ENCODE measurements at places on chromosomes 2 and 18.

GRCh38 chr2:56170504-56170903 lies 13.3 kb upstream of the CCDC85A start:
- DNase-seq = no peak

GRCh38 chr18:37712776-37713175 lies 147.2 kb upstream of the CELF4 start:
- DNase-seq = no peak

GRCh38 chr2:217993817-217994463 lies 8.9 kb downstream of the TNS1 start:
- DNase-seq = no peak

GRCh38 chr2:166140932-166141331 lies 13.1 kb upstream of the SCN1A start:
- no peak for DNase-seq

DNA sequence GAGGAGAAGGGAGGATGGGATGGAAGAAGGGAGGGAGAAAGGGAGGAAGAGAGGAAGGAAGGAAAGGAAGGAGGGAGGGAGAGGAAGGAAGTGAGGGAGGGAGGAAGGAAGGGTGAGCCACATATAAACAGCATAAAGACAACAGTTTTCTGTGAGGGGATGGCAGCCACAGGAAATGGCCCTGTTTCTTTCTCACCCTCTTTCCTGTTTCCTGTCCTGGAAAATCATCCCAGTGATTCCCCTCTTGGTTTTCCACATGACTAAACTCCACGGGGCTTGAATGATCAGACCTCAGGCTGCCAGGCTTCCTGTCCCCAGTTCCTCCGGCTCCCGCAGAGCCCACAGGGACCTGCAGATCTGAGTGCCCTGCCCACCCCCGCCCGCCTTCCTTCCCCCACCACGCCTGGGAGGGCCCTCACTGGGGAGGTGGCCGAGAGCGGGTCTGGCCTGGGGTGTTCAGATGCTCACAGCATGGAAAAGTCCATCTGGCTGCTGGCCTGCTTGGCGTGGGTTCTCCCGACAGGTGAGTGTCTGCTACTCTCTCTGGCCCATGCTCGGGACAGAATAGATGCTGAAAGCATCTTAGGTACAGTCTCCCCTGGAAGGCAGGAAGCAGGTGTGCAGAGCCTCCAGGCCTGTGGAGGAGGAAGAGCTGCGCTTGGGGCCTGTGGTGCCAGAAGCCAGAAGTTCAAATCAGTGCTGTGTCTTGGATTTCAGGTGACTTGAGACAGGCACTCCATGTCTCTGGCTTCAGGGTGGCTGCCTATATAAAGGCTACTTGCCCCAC lies at the start of gene SIGLEC15:
Gene SIGLEC15 (plus strand): TSS at position 418 of the 787 bp plus-strand sequence. CDS start 54 bp downstream, at position 472.
- no peak for DNase-seq

GRCh38 chr18:56598422-56598821 lies 40.0 kb downstream of the TXNL1 start:
- DNase-seq = no peak

DNA sequence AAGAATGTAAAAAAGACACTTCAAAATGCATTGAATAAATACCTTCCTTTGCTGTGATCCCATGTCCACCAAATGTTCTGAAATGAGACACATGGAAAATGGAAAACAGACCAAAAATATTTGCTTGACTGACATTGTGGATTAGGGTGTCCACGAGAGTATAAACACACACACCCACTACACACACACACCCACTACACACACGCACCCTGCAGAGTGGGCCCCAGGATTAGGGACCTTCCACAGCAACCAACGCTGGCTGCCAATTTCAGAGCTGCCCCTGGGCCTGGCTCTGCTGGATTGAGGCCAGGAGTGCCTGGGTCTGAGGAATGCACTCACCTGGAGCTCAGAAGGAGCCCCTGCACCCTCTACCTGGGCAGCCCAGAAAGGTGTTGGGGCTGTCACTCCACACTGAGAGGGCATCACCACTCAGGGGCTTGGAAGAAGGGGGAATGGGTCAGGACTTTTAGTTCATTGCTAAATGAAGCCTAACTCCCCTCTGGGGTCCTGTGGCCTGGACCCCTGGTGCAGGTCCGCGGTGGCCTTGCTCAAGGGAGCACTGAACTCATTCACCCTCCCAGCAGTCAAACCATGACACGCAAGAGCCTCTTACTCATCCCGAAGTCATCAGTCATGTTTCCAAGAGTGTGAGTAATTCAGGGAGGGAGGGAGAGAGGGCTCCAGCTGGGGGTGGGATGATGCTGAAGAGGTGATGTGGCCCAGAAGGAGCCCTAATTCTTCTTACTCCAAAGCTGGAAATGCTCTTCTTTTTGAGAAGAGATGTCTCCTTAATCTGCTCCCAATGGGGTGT lies 50.2 kb upstream of the PLB1 start:
- no peak for DNase-seq

DNA sequence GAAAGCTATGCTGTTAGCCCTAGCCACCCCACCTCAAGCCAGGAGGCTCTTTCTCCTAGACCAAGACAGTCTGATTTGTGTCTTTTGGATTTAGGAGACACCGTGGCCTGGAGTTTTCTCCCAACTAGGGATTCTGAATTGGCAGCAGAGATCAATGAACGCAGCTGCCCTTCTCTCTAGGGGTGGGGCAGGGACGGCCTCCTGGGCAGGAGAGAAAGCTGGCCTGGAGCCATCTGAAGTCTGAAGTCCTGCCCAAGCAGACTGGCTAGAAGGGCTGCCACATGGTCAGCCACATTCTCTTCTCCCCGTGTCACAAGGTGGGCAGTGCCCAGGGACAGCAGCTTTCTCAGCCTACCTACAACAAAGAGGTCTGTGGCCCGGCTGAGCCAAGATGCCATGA lies 45.1 kb downstream of the PIEZO2 start:
- no peak for DNase-seq

DNA sequence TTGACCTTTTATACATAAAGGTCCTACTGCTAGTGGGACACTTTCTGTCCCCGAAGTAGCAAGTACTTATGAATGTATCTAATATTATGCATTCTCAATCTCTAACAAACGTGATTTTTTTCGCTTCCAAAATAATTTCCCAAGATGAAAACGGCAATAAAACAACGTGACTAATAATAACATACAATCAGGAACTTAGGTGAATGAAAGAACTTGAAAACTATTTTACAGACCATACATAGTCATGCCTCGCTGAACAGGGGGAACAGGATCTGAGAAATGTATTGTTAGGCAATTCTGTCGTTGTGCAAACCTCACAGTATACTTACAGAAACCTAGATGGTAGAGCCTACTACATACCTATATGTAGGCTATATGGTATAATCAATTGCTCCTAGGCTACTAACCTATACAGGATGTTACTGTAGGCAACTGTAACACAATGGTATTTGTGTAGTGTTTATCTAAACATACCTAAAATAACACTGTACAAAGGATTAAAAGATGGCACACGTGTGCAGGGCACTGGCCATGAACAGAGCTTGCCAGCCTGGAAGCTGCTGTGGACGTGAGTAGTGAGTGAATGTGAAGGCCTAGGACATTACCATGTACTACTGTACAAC lies 2.5 kb downstream of the RTN4 start:
- DNase-seq = no peak

- no peak for DNase-seq
Observed at GRCh38 chr2:107801498-107801897, 25.2 kb upstream of the RGPD4 start.

DNA sequence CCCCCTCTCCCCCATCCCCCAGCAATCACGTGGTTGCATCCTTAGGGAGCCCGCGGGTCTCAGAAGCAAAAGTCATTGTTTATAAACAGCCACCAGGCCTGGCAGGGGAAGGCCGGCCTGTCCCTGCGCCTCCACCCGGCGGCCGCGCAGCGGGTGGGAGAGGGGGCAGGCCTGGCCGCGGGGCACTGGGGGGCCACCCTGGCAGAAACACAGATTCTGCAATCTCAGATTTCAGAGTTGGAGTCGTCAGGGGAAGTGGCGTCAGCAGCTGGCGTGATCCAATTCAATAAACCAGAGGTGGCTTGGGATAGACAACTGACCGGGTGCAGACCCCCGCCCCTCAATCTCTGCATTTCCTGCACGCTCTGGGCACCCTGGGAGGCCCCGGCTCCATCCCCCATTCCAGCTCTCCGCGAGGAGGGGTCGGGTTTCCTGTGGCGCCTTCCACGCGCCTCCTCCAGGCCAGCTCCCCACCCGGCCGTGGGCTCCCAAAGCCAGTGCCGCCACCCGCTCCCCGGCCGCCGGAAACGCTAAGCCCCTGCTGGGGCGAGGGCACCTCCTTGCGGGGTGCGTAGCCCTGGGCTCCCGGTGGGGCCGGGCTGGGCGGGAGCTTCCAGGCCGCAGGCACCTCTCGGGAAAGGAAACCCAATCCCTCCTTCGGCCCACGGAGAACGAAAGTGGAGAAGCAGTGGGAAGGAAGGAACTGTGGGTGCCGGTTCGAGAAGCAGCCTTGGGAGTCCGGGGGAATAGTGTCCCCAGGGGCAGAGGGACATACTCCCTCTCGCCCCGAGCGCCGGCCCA lies 1.1 kb downstream of the BIN1 start:
- DNase-seq = no peak

- no peak for DNase-seq
Observed at GRCh38 chr18:29488617-29489016, 1311.7 kb upstream of the CDH2 start.

- DNase-seq = no peak
Observed at GRCh38 chr2:27133195-27133875, 1.1 kb downstream of the PREB start.

GRCh38 chr2:206095536-206096332 lies 9.8 kb upstream of the INO80D start:
- DNase-seq = no peak

GRCh38 chr2:195590199-195590860 lies 66.7 kb upstream of the SLC39A10 start:
- no peak for DNase-seq

- no peak for DNase-seq
Observed at GRCh38 chr2:163157411-163157810, 318.8 kb upstream of the KCNH7 start.

DNA sequence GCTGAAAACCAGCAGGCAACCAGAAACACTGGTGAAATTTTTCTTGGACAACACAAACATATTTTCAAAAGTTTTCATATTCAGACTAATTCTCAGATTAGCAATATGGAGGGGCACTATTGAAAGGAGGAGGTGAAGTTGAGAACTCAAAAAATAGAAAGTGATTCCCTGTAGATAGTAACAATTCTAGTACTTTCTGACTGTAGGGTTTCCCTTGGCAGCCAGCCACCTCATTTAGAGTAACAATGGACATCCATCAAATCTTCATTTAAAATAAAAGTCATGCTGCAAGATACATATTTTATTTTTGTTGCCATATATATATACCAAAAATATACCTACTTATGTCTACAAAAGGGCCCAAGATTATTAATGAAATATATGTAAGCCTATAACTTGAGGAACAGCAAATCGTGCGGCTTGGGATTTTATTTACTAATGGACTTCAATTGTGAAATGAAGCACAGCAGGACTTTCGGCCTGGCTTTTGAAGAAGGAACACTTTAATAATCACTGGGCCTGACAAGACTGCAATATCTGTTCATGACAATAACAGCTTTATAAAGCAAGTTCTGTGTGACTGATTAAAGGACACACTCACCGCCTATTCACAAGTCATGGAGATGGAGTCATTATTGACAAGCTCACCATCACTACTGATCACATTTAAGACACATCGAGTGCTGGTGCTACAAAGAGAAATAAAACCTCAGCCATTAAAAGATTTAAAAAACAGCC lies 6.8 kb upstream of the NR4A2 start:
- no peak for DNase-seq

- DNase-seq = no peak
Observed at GRCh38 chr18:37668971-37669747, 103.6 kb upstream of the CELF4 start.

DNA sequence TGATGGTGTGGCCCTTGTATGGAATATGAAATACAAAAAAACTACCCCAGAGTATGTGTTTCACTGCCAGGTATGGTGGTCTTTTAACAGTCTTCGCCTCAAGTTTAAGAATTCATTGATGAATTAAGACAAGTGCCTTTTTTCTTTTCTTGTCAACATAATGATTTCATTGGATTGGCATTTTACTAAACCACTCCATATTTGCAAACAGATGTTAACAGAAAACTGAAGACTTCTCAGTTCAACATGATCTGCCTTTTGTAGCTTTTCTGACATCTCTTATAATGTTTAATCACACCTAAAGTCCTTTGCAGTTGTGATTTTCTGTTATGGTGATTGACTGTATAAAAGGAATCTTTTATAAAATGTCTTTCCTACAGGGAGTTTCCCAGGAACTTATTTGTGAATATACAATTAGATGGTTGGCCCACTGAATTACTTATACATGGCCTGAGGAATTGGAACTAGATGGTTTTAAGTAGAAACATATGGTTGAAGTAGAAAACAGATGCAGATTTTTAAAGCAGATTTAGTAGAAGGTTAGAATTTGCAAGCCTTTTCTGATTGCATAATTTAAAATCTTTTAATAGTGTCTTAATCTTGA lies 39.7 kb downstream of the DYNC1I2 start:
- DNase-seq = no peak

DNA sequence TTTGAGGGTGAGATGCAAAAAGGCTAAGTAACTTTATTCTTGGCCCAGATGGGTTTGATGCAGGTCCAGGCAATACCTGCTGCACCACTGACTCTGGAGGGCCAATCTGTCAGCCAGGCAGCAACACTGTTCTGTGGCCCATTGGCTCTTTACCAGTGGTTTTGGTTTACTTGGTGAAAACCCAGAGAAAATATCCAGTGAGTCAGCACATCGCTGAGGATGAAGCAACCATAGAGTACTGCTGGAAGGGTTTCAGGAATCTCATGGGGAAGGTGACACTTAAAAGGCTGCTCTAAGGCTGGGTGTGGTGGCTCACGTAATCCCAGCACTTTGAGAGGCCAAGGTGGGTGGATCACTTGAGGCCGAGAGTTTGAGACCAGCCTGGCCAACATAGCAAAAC lies 192.5 kb upstream of the FAM98A start:
- DNase-seq = no peak

- DNase-seq = no peak
Observed at GRCh38 chr2:239379641-239380170, 21.1 kb downstream of the HDAC4 start.

DNA sequence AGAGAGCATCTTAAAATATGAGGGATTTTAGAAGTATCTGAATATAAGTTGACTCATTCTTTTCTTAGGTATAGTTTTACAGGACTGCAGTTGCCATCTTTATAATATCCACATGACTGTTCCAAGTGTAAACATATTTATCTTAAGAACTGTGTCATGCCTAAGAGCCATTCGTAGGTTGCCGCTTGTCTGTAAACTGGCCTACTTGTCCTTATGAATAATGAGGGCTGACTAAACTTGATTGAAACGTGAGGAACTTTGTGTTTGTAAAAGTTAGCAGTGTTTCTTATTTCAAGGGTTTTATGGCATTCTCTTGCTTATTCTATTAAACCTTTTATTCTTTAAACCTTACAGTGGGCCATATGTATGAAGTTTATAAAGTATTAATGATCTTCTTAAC lies 99.6 kb downstream of the MAP3K20 start:
- no peak for DNase-seq

- DNase-seq = no peak
Observed at GRCh38 chr2:2788076-2788475, 457.0 kb upstream of the MYT1L start.

DNA sequence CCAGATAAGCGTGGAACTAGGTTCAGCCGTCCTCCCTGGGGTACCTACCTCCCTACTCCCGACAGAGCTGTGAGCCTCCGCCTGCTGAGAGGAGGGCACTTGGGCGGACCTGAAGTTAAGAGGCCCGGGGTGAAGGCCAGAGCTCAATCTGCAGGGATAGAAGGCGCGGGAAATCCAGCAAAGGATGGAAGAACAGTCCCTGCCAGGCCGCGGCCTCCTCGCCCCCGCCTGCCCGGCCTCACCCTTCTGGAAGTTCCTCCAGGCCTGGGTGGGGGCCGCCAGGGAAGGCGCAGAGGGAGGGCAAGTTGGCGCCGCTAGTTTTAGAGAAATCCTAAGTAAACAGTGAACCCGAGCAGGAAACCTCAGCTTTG lies 13.0 kb downstream of the EN1 start:
- DNase-seq = no peak

Measured in stimulated activated CD8-positive, alpha-beta memory T cell treated with anti-CD3 and anti-CD28 coated beads, Interleukin-4, amount 100 ng/mL, for 4 hours (primary cell).